ENCODE measurements at places on chromosomes 11 and 22.

DNA sequence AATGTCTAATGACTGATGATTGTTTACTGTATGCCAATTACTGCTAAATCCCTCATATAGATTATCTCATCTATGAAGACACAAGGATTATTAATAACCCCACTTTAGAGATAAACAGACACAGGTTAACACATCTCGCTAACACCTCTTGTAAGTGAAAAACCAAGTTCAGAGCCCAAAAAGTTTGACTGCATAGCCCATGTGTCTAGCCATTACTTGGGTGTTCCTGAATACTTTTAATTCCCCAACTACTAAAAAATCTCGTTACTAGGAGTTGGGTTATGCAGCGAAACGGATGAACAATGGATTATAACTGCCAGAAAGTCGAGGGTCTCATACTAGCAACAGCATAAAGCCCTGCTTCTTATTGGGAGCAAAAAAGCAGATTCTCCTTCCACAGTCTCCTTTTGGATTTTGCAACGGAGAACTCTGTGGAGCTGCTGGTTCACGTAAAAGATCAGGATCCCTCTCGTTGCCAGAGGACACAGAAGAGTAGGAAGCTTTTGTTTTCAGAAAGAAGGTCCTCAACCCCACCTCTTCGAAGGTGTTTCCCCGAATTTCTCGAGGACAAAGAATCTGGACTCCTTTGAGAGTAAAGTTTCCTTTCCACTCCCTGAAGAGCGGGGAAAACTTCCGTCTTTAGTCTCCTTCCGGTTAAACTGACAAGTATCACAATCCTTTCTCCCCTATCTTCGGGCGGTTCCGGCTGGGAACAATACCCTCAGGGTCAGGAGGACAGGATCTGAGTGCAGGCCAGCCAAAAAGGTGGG lies 979 bp downstream of the ZBED5 start:
- DNase-seq: no peak

DNA sequence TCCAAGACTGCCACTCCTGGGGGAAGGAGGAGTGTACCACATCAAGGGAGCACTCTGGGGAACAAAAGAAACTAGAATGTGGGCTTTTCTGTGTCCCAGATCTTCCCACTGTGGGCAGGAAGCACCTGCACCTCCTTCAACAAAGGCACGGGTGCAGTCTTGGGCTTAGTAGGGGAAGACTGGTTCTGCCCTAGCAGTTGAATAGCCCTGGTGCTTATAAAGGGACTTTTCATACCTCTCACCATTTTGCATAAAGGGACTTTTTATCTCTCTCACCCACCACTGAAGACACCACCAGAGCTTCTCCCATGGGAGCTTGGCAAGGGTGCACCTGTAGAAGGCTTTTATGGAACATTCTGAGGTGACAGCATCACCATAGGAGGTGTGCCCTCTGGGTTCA lies 65.8 kb upstream of the MS4A8 start:
- DNase-seq: no peak

DNA sequence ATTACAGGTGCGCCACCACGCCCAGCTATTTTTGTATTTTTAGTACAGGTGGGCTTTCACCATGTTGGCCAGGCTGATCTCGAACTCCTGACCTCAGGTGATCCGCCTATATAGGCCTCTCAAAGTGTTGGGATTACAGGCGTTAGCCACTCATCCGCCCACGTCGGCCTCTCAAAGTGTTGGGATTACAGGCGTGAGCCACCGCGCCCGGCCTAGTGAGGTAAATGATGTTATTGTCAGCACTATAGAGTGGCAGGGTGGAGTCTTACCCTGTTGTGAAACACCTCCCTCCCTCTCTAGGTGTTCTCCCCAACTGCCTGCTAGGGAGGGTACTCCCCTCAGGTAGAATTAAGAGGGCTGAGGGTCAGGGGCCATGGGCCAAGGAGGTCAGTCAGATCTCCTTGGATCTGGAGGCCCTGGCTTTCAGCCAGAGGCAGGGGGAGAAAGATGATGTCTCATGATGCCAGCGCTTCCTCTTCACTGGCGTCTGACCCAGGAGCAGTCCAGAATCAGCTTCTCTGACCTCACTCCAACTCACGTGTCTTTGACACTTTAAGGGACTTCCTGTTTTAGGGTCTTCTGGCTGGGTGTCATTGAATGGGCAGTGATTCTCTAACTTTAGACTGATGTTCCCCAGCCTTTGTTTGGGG lies 2.0 kb downstream of the GGA1 start:
- DNase-seq: no peak

GRCh38 chr11:35318977-35319925 lies 100.1 kb downstream of the SLC1A2 start:
- DNase-seq: no peak

DNA sequence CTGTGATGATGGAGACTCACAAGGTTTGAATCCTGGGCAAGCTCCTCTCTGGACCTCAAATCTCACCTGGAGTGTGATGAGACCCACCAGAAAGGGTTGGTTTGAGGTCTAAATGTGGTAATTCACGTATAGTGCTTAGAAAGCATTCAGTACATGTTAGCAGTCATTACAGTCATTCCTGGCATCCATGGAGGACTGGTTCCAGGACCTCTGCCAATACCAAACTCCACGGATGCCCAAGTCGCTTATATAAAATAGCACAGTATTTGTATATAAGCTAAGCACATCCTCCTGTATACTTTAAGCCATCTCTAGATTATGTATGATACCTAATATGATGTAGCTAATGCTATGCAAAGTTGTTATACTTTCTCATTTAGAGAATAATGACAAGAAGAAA lies 67.6 kb upstream of the CYP2D6 start:
- no peak for DNase-seq

DNA sequence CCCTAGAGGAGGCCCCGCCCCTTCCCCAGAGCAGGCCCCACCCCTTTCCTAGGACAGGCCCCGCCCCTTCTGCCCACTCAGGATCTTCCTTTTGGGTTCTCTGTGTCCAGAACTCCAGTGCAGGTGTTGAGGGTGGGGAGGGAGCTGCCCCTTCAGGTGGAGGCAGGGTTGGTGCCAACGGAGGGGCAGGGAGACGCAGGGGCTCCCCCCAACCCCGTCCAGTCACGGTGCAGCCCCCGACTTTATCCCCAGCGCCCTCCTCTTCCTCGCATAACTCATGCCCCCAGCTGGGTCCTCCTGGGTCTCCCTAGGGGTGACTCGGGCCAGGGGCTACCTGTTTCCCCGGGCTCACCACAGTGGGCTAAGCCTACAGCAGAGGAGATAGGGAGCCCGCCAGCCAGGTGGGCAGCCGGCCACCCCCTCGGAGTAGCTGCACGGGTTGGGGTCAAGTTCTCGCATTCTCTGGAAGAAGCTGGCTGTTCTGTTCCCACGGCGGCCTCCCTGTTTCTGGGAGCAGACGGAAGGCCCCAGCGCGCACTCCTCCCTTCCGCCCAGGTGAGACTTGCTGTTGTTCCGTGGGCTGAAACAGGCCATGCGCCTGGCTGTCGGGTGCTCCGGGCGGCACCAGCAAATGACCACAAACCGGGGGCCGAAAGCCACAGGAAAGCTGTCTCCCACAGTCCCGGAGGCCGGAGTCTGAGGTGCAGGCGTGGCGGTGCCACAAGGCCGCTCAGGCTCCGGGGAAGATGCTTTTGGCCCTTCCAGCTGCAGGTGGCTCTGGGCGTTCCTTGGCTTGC lies 38.9 kb downstream of the MUC2 start:
- no peak for DNase-seq

- no peak for DNase-seq
Measured at GRCh38 chr11:69075421-69076128, 26.8 kb downstream of the TPCN2 start.

GRCh38 chr22:48416396-48417224 lies 1411.1 kb downstream of the BRD1 start:
- no peak for DNase-seq

GRCh38 chr22:31133911-31134310 lies 6.4 kb downstream of the PLA2G3 start:
- DNase-seq: no peak

DNA sequence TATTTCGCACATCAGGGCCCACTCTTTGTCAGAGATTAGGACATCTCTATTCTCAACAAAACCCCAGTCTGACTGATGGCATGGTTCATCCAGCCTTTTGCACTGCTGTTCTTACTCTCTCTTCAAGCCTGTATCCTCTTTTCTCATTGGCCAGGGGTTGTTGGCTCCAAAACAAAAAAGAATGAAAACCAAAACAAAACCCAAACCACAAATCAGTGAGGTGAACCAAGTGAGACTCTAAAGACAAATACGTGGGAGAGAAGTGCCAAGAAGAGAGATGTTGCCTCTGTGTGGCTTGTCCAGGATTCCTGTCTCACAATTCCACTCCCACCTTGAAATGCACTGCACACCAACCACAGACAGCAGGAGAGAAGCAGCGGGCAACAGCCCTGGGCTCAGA lies 278.9 kb upstream of the NARS2 start:
- no peak for DNase-seq

DNA sequence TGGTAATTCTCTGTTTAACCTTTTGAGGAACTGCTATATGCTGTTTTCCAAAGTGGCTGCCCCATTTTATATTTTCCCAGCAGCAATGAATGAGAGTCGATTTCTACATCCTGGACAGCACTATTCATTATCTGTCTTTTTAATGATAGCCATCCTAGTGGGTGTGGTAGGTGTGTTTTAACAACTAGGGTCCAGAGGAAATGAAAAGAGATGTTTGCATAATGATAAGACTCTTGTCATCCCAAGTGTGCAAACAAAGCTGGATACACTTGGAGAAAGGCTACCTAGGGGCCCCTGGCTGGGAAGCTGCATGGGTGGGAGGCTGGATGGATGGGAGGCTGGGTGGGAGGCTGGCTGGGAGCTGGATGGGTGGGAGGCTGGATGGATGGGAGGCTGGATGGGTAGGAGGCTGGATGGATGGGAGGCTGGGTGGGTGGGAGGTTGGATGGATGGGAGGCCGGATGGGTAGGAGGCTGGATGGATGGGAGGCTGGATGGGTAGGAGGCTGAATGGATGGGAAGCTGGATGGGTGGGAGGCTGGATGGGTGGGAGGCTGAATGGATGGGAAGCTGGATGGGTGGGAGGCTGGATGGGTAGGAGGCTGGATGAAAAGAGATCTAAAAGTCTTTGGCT lies 158.0 kb downstream of the DSCAML1 start:
- DNase-seq: no peak

GRCh38 chr11:15801616-15802015 lies 554.7 kb downstream of the SOX6 start:
- no peak for DNase-seq

DNA sequence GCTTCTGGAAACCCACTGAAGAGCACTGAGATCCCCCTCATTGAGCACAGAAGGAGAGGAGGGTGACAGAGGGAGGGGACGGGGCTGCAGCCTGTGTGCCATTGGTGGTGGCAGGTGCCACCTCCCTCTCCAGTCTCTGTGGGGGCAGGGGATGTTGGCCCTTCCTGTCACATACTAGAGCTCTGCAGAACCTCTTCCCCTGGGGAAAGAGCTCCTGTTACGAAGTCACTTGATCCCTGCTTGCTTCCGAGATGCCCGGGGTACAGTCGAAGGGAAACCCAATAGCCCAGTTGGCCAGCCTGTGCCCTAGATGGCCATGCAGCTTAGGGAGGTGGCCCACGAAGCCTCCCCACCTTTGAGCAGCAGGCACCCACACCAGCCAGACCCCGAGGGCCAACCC lies 29.4 kb downstream of the DAGLA start:
- DNase-seq: no peak

DNA sequence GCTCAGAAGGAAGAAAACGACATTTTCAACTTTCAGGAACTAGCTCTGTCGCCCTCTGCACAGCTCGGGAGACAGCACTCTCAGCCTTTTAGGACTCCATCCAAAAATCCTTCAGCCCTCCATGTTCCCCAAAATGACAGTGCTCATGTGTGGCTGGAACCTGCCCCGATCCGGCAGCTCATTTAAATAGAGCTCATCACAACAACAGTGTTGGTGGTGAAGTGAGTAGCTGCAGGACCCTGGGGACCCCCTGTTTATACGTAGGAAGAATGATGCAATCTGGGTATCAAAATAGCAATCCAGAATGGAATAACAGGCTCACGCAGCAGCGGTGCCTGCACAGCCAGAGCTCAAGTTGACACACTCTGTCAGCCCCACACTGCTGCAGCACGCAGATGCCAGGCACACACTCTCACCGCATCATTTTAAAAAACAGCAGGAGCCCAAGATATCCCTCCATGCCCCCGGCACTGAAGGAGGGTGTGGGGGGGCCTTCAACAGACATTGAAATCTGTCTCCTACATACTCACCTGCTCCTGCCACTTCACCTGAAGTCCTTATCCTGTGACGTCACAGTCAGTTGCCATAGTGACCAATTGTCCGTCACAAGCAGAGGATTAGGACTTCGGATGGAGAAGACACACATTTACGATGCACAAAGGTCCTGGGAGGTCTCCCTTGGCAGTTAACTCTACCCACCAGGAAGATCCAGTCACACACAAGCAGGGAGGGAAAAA lies 24.0 kb downstream of the TRIM66 start:
- no peak for DNase-seq

DNA sequence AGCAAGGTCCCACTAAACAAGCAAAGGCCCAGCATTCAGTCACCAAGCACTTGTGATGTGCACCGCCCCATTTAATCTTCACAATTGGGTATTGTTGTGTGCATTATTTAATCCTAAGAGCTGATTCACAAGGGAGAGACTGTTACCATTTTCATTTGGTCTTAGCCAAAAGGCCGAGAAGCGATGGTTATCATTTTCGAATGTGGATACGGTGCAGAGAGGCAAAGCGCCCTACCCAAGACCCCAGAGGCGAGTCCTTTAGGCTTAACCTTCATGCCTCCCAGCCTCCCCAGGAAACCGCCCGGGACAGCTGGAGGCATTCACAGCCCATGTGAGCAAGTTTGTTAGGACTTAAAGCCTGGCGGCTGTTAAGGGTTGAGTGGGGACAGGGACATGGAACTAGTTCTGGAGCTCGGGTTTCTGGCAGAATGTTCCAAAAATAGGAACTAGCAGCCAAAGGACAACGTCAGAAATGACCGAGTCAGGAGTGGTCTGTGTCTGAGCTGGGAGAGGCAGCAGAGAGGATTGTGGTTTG lies 13.0 kb upstream of the UPK3A start:
- DNase-seq: no peak

DNA sequence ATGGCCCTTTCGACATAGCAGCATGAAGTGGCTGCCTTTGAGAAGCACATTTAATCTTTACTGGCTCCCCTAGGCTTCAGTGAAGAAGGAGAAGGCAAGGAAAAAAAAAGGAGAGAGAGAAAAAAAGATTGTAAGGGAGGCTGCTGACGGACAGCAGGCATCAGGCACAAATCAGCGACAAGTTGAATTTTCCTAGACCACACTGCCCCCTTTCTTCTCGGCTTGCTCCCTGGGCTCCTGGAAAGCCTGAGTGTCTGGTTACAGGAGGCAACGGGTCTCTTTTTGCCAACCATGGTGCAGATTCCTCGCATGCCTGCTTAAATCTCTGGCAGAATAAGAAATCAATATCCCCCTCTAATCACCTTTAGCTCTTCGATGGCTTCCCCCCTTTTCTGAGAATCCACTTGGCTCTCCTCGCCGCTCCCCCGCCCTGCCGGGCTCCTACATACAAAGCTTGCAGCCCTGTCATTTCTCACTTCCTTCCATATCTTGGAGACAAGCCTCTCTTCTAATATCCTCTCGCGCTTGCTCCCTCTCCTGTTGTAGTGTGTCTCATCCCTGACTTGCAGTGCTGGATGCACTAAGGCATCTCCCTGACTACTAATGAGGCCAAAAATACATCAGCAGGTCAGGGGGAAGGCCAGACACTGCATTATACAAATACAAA lies 14.3 kb downstream of the BLID start:
- DNase-seq: no peak

All from stimulated activated CD8-positive, alpha-beta memory T cell treated with anti-CD3 and anti-CD28 coated beads, Interleukin-15, amount 100 ng/mL, for 48 hours (primary cell).